Occipital lobe (tissue), 3 donors: ENCODE measurements at places on chromosomes 7 and 10.

DNA sequence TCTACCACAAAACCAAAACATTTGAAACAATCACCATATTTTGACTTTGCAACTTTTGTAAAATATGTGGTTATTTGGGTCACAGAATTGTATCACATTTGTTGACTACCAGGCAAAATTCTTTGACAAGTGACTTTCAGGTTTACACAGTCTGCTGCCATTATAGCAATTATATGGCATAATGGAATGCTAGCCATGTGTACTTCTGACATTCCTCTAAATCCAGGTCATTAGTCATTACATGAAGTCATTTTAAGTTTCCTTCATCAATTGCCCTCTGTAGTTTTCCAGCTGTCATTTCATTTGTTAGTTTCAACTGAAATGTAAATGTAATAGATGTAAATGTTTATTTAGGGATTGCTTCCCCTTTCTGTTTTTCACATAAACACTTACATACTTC, 137.5 kb downstream of the IMMP2L start:
- DNase-seq, result no peak

DNA sequence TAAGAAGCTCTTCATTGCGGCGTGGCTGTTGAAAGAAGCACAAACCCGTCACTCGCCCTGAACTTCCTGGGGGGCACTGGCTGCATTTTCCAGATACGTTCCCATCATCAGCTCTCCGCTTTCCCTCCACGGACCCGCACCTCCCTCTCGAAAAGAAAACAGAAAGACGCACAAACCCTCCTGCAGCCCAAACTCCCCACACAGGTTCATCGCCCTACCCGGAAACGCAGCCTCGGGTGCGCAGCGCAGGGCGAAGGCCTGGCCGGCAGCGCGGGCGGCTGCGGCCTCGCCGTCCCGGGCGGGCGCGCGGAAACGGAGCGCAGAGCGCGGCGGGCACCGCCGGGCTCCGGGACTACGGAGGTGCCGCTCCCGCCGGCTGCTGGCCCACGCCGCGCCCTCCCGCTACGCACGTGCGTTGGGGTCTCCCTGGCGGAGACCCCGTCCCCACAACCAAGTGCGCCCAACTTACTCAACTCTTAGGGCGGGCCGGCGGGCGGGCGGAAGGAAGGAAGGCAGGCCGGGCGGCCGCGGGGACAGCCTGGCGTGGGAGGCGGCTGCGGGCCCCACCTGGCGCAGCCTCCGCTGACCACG, 822 bp downstream of the ZNF800 start:
- DNase-seq, result no peak

- no peak for DNase-seq
Measured at GRCh38 chr7:8151161-8151725, 110.7 kb downstream of the ICA1 start.

DNA sequence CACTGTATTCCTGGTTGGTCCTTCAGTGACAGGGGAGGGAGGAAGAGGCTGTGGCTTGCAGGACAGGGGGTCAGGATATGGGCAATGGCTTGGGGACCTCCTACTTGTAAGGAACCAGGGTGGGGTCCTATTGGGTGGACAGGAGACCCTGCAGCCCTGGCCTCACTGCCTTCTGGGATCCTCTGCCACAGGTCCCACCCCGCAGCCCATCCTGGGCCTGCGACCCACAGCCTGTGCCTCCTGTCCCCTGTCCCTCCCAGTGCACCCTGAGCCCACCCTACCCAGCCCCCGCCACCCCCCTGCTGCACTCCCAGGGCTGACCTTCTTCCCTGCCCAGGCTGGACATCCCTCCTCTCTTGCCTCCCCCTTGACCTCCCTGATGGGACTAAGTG, 58.7 kb upstream of the MYL10 start:
- no peak for DNase-seq

DNA sequence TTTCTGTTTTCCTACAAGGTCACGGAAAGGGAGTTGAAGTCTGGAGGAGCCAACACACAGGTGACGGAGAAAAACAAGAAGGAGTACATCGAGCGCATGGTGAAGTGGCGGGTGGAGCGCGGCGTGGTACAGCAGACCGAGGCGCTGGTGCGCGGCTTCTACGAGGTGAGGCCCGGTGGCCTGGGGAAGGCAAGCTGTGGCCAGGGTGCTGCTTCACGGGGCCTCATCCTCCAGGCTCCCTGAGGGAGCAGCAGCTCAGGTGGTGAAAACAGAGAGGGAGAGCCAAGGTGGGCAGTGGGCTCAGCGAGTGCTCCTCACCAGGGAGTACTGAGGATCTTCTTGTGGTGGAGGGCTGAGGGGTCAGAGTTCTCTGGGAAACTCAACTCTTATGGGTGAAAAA, 32.5 kb upstream of the STK17A start:
- DNase-seq, result no peak

DNA sequence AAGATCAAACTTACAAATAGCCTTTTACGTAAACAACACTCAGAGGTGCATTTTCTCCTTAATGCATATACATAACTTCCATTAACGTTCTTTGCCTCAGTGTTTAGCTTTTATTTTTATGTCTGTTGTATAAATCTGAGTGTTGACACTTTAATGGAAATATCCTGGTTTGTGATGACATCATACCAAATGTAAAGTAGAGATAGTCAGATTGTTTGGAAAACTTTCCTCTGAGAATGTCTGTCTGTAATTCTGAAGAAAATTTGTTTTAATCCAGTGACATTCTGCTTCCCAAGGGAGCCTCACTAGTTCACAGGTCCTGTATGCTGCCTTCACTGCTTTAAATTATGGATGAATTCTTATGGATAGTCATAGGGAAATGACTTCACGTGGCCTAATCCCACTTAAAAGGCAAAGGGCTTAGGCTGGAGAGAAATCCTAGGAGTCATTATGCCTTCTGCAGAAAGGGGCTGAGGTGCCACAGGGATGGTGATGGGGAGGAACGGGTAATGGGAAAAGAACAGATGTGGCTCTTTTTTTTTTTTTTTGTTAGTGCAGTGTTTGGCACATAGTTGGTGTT, 93.2 kb downstream of the DNAJB9 start:
- no peak for DNase-seq

GRCh38 chr7:135275971-135276580, 42.4 kb downstream of the STRA8 start:
- no peak for DNase-seq

- DNase-seq, result no peak
Measured at GRCh38 chr7:20403331-20403730, 72.6 kb downstream of the ITGB8 start.

- no peak for DNase-seq
Measured at GRCh38 chr7:80066639-80067038, 68.0 kb upstream of the GNAI1 start.

DNA sequence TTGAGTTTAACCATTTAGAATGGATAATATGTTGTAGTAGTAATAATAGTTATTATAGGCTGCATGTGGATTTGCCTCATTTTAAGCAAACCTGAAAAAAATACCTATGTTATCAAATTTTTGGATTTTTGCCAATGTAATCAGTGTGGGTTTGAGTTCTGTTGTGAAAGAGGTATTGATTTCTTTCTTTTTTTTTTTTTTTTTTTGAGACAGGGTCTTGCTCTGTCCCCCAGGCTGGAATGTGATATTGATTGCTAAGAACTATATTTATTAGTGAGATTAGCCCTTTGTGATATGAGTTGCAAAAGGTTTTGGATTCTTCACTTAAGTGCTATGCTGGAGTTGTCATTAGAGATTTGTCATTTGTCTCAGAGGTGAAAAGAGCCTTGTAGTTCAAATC, 124.4 kb downstream of the ST7 start:
- DNase-seq, result no peak

- no peak for DNase-seq
Measured at GRCh38 chr7:110170841-110171240, 920.1 kb upstream of the LRRN3 start.

DNA sequence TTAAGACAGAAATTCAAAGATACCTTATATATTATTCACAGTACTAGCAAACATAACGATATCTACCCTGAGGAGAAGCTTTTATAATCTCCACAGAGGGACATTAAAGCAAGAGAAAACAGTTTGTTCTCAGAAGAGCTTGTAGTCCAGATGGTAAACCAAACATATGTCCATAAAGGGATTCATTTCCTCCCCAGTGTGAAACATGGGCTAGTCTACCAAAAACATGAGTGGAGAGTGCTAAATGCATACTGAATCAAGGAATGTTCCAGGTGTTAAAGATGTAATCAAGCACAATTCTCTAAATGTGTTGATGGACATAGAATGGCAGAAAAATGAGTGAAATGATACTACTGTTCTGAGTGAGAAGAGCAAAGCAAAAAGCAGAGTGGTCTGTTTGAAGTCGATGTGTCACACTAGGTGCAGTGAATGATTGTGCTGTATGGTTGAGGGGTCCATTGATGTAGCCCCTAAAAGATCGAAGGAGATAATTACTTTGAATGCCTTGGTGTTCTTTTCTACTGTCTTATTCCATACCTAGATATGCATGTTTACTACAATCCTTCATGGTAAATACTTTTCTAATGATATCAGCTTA, 25.3 kb downstream of the BCAP29 start:
- no peak for DNase-seq

DNA sequence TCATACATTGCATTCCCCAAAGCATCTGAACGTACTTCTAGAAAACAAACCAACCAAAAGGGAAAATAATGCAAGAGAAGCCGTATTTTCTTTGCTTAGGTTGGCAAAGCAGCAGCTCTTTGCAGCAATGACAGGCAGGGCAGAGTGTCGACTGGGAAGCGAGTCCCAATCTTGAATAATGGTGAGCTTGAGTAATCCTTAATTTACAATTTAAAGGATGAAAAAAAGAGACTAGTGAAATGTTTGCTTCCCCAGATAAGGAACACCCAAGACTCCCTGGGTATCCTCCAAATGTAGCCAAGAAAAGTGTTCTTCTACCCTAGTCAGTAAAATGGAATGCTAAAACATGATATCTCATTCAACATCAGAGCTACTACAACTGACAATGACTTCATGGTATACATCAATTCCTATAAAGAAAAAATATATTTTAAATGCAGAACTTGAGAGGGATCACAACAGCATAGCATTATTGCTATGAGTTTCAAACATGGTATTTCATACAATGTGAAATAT, 32.0 kb downstream of the GPAM start:
- no peak for DNase-seq

DNA sequence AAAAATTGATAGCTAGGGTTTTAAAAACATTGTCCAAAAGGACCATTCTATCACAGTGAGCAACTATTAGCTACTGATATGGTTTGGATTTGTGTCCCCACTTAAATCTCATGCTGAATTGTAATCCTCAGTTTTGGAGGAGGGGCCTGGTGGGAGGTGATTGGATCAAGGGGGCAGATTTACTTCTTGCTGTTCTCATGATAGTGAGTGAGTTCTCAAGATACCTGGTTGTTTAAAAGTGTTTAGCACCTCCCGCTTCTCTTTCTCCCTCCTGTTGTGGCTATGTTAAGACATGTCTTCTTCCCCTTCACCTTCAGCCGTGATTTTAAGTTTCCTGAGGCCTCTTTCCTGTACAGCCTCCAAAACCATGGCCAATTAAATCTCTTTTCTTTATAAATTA, 500.4 kb upstream of the POT1 start:
- DNase-seq, result no peak

DNA sequence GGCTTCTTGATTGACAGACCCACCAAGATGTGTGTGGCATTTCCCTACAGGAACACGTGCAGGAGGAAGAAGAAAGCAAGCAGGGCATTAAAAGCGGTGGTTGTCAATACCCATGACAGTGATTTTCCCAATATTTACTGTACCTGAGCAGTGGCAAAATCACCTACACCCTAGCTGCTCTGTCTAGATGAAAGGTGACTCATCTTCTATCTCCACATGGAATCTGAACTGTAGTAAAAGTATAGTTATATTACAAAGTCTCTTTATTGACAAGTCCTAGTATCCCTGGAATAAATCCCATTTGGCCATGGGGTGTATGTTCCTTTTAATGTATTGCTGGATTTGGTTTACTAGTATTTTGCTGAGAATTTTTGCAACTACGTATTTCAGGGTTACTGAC, 458.8 kb upstream of the SORCS1 start:
- DNase-seq, result no peak

DNA sequence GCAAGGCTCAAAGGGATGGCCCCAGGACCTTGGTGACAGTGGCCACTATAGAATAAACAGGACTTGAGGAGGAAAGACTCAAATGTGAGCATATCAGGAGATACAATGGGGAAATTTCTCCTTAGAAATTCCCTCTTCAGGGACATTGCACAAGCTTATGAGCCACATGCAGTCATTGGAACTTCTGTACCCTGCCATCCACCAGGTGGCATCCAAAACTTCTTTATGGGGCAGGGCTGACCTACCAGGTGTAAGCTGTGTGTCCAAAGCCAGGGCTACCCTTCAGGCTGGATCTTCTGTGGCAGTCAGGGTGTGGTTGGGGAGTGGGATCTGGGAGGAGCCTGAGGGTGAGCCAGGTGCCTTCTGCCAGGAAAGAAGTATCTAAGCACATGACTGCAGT, 36.6 kb upstream of the LRRC18 start:
- DNase-seq, result no peak

DNA sequence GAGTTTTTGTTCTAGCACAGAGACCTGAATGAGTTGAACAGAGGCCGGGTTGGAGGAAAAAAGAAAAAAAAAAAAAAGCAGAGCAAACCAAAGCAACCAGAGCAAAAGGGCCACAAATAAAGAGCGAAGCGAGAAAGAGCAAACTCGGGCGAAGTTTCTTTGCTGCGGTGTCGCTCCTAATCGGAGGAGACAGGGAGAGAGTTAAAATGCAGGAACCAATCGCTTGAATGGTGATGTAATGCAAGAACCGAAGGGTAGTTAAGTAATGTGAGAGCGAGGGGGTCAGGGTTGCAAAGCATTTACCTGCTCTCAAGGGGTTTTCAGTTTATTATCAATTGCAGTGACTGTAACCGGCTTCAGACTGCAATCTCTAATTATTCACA, 271.7 kb downstream of the TRIL start:
- DNase-seq, result no peak

DNA sequence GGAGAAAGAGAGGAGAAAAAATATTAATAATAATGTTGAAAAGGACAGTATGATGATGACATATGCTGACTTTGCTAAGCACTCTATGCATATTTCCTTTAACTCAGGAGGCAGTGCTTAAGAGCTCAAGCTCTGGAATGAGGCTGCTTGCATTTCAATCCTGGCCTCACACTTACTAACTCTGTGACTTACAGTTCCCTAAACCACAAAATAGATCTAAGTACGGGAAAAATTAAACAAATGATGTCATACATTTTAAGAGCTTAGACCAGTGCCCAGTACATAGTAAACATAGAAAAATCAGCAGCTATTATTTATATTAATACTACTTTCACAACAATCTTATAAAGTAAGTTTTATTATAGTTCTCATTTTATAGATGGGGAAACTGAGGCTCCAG, 61.3 kb downstream of the GFRA1 start:
- DNase-seq, result no peak
